ENCODE measurements at places on chromosomes 7 and 10.

DNA sequence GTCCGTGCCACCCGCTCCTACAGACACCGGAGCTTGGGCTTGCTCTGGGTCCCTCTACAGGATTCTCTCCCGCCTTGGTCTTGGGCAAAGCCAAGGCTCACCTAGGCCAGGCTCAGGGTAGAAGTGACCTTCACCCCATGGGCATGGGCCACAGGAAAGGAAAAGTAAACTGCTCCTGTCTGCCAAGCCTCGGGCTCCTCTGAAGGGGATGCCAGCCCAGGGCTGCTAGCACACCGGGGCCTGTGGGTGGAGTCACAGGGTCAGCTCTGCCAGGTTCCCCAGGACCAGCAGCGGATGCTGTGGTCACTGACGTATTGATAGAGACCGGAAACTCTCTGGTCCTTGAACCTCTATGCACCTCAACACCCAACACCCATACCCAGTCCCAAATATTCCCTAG, 222.7 kb upstream of the MGMT start:
- DNase-seq: no peak

DNA sequence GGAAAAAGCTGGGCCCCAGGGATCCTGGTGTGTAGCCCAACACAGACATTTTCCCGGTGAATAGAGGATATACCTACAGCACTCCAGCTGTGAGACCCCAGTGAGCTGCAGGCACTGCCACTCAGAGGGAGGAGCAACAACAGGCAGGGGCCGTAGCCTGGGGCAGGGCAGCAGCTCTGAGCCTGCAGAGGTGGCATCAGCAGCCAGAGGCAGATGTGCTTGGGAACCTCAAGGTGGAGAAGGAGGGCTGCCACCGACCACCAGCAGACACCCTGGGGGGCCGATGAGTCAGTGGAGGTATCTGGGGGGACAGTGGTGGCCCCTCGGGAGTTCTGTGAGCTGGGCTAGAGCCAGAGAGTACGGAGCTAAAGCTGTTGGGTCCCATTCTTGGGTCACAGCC, 110.2 kb upstream of the GDF10 start:
- DNase-seq: no peak

DNA sequence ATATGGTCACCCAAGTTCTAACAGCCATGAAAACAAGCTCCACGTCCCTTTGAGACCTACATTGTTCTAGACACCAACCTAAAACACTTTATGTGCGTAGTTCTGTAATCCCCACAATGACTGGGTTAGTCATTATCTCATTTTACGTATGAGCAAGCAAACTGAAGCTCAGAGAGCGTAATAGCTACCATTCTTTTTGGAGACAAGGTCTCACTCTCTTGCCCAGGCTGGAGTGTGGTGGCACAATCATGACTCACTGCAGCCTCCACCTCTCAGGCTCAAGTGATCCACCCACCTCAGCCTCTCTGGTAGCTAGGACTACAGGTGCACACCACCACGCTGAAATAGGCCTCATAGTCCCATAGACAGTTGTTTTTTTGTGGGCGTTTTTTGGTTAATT, 10.5 kb downstream of the DAGLB start:
- DNase-seq: peak; percentile 25

DNA sequence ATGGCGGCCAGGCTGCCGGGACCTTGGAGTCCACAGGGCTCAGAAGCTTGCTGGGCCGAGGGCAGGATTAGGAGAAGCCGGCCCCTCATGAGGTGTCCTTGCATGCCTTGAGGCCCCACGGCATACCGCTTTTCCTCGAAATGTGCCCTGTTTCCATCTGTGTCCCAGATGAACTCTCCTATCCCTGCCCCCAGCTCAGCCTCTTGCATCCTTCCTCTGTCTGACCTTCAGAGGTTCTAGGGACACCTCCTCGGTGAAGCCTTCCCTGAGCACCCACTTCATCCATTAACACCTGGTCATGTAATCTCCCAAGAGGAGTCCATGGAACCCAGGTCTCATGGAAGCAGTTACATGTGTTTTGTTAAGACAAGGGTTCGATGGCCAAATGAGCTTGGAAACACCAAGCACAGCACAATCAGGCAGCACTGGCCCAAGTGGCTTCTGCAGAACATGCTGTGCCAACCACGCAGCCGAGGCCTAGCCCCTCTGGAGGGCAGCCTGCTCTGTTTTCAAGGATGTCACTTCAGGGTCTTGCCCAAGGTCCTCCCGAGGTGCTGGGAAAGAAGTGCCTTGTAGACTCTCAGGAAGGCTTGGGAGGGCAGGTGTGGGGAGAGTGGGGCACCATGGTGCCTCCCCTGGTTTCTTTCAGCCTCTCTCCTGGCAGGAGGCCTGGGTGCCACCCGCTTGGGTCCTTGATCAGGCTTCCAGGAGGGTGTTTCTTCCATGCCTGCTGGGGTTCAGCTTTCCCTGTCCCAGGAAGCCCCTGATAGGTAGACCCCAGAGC, 124.3 kb downstream of the NEURL1 start:
- no peak for DNase-seq

GRCh38 chr7:1970895-1971294, 261.9 kb downstream of the MAD1L1 start:
- DNase-seq: no peak
